Lung microvascular endothelial cell (primary cell): ENCODE measurements at places on chromosomes 16 and 17. TPM values are rescaled to one million over a fixed set of nuclear protein-coding genes. Genes with fewer than 3 reads are reported as not detected.

DNA sequence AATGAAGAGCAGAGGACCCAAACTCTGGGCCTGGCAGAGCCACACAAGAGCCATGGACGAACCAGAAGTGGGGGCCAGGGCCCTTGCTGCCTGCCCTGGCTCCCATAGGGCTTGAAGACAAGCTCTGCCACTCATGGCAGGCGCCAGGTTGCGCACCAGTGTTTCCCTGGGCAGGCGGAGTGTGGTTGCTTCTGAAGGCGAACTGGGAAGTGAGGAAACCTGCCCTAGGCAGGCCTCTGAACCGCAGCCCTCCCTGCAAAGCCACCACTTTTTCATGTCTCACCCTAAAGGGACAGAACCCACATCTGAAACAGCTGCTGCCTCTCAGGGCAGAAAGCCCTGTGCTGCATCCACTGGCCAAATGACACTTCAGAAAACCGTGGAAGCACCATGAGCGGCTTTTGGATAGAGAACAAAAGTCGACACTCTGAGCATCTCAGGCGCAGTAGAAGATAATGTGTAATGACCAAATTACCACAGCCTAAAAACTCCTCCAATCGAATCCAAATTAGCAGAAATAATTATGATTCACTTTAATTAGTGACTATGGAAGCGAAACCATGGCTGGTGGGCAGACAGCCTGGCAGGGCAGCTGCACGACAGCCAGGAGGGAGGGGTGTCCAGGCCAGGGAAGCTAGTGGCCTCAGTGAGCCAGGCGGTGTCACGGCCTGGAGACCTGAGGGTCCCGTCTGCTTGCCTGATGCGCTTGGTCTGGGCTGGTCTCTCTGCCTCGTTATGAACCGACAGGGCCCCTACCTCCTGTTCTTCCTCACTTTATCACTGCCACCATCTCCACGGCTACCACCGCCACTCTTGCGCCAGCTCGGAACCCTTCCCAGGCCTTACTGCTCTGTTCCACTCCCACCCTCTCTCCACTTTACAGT, 59.1 kb downstream of the PRMT7 start:
- no peak for DNase-seq

DNA sequence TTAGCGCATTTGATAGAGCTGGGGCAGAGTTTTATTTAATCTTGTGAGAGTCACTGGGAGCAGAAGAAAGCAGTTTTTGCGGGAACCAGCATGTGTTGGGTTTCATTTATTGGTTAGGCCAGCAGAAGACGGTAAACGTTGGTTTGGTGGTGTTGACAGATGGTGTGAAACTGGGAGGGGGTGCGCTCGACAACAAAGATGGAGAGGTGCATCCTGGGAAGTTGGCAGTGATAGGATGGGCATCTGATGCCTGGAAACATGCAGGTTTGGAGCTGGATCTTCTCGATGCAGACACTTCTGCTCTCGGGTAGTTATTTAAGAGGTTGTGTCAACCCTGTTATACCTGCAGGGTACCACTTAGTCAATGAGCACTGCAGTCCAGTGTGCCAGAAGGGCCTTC, 24.9 kb upstream of the CLEC18A start:
- DNase-seq: no peak

DNA sequence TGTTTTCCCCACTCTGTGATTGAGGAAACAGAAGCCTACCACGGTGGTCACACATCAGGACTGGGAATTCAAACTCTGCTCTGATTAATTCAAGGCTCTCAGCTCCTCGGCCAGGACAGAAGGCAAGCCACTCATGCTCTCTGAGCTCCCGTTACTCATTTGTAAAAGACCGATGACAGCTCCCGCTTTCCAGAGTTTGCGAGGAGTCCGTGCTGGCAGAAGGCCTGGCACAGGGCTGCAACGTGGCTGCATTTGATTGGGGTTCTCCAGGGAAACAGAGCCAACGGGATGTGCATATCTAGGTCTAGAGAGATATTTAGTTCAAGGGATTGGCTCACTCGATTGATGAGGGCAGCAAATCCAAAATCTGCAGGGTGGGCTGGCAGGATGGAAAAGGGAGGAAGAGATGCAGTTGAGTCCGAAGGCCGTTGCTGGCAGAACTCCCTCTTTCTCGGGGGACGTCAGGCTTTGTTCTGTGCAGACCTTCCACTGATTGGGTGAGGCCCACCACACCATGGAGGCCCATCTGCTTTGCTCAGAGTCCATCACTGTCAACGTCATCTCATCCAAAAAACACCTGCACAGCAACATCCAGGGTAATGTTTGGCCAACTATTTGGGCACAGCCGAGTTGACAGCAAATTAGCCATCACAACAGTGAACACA, 215.5 kb upstream of the RPL38 start:
- no peak for DNase-seq

DNA sequence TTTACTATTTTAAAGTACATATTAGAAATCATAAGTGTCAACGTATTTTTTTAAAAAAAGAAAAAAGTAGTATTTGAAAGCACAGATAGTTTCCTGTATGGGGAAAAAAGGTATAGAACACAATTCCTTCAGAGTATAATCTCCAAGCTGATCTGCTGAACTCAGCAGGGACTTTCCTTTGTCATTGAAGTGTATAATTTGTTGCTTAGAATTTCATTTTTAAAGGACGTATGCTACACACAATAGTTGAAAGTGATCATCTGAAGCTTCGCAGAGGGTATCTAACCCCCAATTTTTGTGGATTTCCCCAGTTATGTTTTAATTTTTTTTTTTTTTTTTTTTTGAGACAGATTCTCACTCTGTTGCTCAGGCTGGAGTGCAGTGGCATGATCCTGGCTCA, 20.2 kb upstream of the MAPT start:
- DNase-seq: no peak

- DNase-seq: no peak
Observed at GRCh38 chr17:48528153-48528935, 2.5 kb downstream of the HOXB1 start.

DNA sequence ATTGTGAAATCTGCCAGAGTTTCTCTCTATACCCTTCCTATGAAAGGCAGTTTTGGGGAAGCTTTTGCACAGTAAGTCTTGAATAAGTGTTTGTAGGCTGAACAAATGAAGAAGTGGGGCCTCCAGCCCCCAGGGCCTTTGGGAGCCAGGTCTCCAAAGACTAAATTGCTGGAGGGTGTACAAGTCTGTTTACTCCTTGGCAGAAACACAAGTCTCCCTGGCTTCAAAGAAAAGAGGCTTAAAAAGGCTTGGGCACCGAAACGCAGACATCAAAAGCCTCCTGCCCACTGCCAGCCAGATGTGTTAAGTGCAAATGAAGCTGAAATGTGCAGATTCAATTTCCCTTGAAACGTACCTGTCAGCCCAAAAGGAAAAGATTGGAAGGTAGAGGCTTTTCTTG, 146.3 kb downstream of the TMEM132E start:
- DNase-seq: no peak

GRCh38 chr17:4733073-4733531, 1.9 kb downstream of the MED11 start:
- no peak for DNase-seq

DNA sequence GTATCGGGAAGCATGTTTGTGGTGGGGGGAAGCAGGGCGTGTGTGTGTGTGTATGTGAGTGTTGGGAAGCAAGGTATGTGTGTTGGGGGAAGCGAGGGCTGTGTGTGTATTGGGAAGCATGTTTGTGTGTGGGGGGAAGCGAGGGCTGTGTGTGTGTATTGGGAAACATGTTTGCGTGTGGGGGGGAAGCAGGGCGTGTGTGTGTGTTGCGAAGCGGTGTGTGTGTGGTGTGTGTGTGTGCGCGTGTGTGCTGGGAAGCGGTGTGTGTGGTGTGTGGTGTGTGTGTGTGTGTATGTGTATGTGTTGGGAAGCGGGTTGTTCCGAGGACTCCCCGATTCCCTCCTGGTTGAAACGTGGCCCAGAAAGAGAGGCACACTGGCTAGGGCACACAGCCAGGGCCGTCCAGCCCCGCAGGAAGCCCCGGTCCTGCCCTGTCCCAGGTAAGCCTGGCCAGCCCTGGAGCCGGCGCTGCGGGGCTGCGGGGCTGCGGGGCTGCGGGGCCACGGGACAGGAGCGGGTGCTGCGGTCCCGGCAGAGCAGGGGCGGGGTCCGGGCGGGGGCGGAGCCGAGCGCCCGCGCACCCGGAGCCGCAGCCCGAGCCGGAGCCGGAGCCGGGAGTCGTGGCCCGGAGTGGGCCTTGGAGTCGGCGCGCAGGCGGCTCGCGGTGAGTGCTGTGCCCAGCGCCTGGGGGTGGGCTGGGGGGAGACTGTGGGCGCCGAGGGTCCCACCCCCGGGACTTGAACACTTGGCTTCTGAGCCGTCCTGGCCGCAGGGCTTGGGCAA, at the start of gene NOD2:
NOD2 (plus strand) TSS at position 608 of the 783 bp plus-strand sequence. CDS start 5,890 bp downstream, outside the sequence.
- no peak for DNase-seq

The ALOX12B gene
- not detected in 2 replicates for total RNA-seq

The PNMT gene
- 0.65 and 2.8 TPM in 2 replicates for total RNA-seq

The CFAP97D1 gene
- not detected in 2 replicates for total RNA-seq

The NPTX1 gene
- under 0.01 TPM in 2 replicates for total RNA-seq
